ENCODE measurements at places on chromosomes 3 and 15.

DNA sequence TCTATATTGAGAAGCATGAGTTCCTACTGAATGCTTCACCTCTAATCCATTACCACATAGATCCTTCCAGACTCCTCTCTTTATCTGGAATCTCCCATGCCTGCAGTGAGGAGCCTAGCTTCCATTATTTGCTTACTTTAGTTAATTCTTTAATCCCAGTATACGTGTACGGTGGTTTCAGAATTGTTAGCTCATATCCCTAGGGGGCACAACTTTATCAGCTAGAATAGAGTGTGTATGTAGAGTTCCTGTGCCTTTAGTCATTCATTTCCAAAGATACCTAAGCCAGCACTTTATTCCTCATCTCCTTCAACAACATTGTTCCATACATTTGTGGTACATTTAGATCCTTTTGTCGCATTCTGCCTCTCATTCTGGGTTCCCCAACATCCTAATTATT lies 226.0 kb downstream of the TJP1 start:
- DNase-seq = peak; percentile 4

DNA sequence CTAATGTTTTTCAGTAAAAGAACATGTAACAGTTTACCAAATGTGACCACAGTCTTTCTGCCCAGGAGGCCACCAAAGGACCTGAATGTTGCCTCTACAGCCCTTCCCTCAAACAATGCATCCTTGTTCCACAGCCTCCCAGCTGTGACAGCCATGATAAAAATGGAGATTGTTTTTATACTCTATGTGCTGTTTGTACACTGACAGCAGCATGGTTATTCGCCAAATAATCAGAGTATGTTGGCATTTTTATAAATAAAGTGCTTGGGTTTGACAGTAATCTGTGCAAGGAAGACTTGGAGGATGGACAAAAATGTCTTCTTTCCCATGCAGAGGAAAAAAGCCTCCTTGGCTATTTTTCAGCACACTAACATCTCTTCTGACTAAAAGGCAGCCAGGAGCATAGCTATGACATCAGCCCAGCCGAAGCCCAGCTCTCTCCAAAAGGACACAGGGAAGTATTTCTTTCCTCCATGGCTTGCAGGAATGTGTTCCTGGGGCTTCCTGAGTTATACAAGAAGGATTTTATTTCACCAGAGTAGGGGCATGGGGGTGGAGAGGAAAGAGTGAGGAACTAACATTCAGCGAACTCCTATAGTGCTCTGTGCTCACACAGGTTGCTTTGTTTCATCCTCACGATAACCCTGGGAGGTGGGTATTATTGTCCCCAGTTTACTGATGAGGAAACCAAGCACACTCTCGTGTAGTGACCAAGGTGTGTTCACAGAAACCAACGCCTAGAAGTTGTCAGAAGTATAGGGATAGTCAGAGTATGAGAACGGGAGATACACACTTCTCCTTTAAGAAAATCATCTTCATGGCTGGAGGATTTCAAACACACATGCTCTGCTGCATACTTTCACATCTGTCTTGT lies 339.7 kb downstream of the MECOM start:
- DNase-seq = no peak

DNA sequence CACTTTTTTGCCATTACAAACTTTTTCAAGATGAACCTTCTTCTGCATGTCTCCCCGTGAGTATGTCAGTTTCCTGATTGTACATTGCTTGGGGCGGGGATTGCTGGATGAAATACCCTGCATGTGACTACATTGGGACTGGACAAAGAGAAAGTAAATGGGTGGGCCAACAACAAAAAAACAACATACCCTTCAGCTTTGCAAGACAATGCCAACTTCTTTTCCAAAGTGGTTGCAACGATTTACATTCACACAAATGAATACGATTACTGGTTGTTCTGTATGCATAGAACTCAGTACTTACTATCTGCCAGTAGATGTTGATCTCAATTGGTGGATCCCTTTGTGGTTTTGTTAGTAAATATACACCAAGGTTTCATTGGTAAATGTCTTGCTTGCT lies 908.4 kb downstream of the AGBL1 start:
- DNase-seq = no peak

DNA sequence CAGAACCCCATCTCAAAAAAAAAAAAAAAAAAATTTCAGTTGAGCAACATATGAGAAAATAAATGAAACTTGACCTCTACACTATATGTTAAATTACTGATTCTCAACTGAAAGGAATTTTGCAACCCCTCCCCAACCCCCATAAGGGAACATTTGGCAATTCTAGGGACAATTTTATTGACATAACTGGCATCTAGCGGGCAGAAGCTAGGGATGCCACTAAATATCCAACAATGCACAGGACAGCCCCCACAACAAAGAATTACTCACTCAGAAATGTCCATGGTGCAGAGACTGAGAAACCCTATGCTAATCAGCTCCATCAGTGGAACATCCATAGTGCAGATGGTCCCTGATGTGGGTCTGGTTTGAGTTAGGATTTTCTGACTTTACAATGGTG lies 58.2 kb upstream of the OXTR start:
- DNase-seq = no peak

DNA sequence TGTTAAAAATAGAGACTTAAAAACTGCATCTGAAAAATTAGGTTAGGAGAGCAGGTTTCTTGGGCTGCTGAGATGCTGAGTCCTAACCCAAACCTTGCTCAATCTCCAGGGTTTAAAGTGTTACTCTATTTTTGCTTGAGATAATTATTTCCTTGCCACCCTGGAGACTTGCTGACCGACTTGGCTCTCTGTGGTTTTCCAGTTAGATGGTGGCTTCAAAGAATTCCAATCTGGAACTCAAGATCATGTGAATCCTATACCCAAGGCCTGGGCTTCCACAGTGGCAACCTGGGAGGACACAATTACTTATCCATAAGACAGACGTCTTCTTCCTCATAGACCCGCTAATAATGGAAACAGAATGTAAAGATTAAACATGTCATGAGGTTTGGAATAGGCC lies 47.7 kb downstream of the SUMF1 start:
- no peak for DNase-seq

GRCh38 chr3:56667973-56668579 lies 15.0 kb downstream of the TASOR start:
- DNase-seq = no peak

GRCh38 chr3:196708467-196708866 lies 3.6 kb downstream of the CEP19 start:
- no peak for DNase-seq

- no peak for DNase-seq
Observed at GRCh38 chr3:71051893-71052687, 531.4 kb downstream of the FOXP1 start.

DNA sequence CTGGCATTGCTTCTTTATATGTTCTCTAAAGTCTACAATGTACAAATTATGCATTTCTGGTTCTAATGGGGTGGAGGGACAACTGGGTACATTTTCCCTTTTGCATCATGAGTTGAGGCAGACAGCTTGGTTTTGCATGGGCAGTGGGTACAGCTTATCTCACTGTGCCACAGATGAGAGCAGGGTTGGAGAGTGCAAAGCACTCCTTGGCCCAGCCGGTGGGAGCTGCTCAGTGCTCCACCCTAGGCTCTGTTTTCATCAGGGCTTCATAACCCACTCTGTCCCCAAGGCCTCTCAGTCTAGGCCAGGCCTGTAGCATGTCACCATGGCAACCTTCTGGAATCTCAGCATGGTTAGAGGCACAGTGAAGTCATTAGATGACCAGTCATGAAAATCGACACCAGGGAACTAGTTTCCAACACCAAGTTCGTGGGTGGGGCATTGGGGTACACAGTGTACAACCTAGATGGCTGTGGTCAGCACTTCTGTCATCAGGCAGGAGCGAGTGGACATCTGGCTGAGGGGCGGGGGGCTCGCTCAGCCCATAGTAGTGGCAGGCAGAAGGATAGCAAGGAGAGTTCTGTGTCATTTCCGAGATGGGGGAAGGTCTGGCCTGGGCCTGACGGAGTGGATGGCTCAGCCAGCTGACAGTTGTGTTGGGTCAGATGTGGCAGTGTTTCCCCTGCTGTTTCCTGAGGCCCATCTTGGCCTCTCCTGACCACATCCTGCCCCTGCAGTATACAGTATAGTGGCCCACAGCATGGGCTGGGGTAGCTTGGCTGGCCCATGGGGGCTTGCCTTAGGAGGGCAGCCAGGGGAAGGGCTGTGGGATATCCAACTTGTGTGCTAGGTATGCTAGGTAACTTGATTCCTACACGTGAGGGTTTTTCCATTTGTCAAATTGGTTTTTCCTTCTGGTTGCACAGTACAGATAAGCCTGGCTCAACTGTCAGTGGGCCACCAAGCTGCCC lies 75.7 kb upstream of the PRR23C start:
- DNase-seq = peak; percentile 21

GRCh38 chr3:128970740-128971047 lies 23.2 kb downstream of the CFAP92 start:
- DNase-seq = no peak

DNA sequence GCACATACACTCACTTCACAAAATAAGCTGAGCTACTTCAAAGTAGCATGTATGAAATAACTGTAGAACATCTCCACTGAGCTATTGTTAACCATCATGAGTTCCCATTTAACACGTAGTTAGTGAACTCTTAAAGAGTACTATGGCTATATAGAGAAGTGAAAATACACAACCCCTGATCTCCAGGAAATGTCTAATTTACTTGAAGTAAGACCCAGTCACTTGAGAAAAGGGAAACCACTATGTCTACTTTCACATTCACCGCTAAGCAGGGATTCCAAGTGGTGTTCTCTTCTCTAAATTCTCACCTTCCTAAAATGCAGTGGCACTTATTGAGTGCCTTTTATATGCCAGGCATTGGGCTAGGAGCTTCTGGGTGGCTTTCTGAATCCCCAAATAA lies 35.0 kb upstream of the COLQ start:
- no peak for DNase-seq

DNA sequence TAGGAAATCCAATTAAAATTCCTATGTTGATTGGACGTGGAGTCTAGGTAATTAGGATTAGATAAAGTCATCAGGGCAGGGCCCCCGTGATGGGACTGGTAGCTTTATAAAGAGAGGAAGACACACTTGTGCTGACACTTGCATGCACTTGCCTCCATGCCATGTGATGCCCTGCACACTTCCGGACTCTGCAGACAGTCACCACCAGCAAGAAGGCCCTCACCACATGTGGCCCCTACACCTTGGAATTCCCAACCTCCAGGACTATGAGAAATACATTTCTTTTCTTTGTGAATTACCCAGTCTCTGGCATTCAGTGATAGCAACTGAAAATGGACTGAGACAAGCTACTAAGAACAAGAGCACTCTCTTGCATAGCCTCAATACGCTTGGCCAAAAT lies 90.6 kb downstream of the CRYGS start:
- DNase-seq = no peak

- DNase-seq = no peak
Observed at GRCh38 chr3:34155666-34156065, 357.2 kb downstream of the PDCD6IP start.

DNA sequence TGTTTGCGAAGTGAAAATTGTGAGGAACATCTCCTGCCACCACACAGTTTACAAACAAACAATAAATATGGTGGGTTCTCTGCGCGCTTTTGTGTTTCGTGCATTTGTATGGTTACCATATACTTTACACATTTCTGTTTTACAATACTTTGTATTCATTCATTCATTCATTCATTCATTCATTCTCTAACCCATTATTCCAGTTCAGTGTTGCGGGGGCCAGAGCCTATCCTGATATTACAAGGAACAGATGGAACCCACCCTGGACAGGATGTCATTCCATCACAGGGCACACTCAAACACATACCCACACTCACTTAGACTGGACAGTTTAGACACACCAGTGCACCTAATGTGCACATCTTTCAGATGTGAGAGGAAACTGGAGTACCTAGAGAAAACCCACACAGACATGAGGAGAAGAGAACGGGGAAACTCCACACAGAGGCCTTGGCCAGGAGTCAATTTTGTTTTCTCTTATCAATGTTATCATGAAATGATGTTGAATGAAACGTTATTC lies 160.5 kb downstream of the FNDC3B start:
- no peak for DNase-seq

DNA sequence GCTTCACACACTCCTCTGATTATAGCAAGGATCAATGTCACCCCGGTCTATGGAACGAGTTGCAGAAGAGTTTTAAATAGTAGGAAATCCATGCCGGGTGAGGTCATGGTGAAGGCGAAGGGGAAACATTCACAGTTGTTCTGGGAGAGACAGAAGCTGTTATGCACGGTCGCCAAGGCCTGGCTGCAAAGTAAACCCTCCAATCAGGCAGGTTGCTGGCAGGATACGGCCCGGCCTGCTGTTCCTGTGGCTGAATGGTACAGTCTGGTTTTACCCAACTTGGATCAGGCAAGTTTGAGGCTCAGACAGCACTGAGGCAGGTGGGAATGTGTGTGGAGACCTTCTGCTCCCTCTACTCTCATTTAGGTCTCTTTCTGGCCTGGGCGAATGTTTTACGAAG lies 45.3 kb upstream of the ATP2B2 start:
- no peak for DNase-seq

DNA sequence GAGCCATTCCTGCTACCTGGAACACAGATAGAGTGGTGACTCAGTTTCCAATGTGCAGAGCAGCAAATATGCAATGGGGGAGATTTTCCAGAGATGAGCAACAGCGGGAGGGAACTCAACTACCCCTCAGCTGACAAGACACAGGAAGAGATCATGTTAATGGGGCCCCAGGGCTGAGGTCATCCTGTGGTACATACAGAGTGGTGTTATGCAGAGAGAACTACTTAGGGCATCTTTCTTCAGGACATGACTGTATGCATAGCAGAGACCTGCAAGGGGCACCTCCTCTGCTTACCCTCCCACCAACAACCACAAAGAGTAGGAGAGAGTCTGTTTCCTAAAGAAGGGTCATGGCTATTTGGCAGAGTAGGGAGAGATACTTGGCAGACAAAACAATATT lies 6.8 kb upstream of the TBC1D5 start:
- no peak for DNase-seq

DNA sequence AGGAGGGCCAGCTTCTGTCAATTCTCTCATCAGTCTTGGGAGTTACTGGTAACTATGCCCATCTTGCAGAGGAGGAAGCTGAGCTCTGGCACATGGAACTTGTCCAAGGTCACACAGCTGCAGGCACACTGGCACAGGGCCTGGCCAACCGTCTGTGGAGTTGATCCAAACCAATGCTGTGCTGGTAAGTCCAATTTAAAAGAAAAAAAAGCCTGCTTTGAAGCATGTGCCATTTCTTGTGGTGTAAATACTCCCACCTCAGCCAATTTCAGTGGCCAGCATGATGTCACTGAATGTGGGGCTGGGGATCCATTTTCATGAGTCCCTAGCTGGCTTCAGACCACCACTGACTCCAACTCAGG lies 83.4 kb downstream of the CHSY1 start:
- DNase-seq = no peak

DNA sequence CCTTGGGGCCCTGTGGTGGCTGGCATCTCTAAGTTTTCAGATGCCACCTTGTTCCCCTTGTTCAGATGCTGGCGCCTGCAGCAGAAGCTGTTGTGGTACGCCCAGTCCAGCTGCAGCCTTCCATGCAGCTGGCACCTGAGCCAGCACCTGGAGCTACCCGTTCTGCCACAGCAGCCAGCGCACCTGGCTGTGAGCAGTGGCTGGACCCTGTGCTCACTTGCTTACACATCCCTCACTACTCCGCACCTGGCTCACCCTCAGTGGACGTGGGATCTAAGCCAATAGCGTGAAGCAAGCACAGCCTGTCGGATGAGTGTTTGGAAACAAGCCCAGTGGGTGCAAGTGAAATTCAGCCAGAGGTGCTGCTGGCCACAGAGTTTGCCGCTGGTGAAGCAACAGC lies 607.5 kb upstream of the BCHE start:
- no peak for DNase-seq
